ENCODE measurements at places on chromosomes 3 and 15.

- H3K27ac ChIP-seq: no peak overlapping the region
- H3K36me3 ChIP-seq: no peaks in the 10 kb centered on the region
- no peaks in the 10 kb centered on the region for H3K27me3 ChIP-seq
Measured at GRCh38 chr3:61158216-61158615, 93.0 kb downstream of the FHIT start.

- peaks cover 46% of the 10 kb centered on the region for H3K27me3 ChIP-seq
- no peak overlapping the region for H3K27ac ChIP-seq
- no peaks in the 10 kb centered on the region for H3K4me1 ChIP-seq
- H3K4me3 ChIP-seq: no peak overlapping the region
- no peak for ATAC-seq
- peaks cover 17% of the 10 kb centered on the region for H3K36me3 ChIP-seq
Measured at GRCh38 chr3:13285007-13285567, 135.0 kb downstream of the NUP210 start.

DNA sequence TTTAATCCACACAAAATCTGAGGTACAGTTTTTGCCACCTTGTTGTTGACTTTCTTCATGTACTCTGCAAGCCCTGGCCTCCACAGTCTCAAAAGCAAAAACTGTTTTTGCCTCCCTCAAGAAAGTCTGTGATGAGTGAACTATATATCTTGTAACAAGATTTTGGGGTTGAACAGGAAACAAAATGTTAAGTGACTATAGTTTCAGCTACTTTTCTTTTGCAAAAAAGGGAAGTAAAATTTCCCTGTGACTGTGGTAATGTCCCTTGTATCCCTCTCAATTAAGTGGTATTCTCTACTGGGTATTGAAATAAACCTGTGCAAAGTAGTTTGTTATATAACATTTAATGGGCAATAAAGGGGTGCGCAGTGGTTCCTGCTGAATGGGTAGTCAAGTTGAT, 21.3 kb upstream of the SCAANT1 start:
- peak overlapping the region; percentile 68 for H3K4me3 ChIP-seq
- peak; percentile 25 for ATAC-seq
- peaks cover 38% of the 10 kb centered on the region for H3K36me3 ChIP-seq
- H3K27me3 ChIP-seq: no peaks in the 10 kb centered on the region

- no peak for ATAC-seq
- no peaks in the 10 kb centered on the region for H3K36me3 ChIP-seq
- no peak overlapping the region for H3K4me3 ChIP-seq
- H3K27me3 ChIP-seq: peaks cover 10% of the 10 kb centered on the region
Measured at GRCh38 chr15:26102365-26102764, 239.2 kb upstream of the ATP10A start.

GRCh38 chr15:22949074-22949547, 31.1 kb downstream of the CYFIP1 start:
- H3K27ac ChIP-seq: peak overlapping the region; percentile 74
- ATAC-seq: peak; percentile 49
- peak overlapping the region; percentile 48 for H3K4me3 ChIP-seq
- H3K36me3 ChIP-seq: peaks cover 8% of the 10 kb centered on the region
- H3K4me1 ChIP-seq: peaks cover 17% of the 10 kb centered on the region
- no peaks in the 10 kb centered on the region for H3K27me3 ChIP-seq

DNA sequence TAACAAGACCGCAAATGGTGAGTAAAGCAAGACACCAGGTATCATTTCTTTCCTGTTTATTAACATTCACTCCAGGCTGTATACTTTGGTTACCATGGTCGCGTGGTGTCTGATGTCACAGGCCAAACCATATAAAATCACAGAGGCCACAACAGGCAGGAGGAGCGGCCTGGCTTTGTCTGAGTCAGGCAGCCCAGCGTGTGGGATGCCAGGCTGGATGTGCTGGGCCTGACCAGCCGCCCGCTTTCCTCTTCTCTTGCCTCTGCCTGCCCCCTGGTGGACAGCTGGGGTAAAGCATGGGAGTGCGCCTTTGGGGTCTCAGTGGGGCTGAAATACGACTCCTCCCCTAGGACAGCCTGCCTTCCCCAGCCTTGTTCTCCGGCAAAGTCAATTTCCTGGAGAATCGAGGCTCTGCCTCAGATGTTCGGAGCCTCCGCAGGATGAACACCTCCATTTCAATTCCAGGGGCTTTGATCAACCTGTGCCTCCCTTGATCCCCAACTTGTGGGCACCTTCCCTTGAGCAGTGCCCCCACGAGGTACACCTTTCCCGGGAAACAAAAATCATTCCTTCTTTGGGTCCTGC, 78.2 kb downstream of the CCNL1 start:
- H3K36me3 ChIP-seq: no peaks in the 10 kb centered on the region
- no peaks in the 10 kb centered on the region for H3K27me3 ChIP-seq
- peak overlapping the region; percentile 74 for H3K27ac ChIP-seq
- H3K4me1 ChIP-seq: peaks cover 24% of the 10 kb centered on the region
- peak; percentile 95 for ATAC-seq
- H3K4me3 ChIP-seq: peak overlapping the region; percentile 9

DNA sequence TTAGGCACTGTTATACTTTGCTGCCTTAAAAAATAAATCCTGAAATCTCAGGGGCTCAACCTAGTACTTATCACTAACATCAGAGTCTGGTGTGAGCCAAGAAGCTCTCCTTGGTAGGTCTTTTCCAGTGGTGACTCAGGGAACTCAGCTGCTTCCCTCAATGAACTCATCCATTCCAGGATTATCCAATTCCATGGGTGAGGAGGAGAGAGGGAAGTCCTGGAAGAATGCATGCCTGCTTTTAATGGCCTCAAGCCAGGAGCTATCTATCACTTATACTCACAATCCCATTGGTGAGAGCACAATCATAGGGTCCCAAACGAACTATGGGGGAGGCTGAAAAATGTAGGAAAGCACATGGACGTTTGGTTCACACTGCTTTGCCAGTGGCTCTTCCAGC, 113.6 kb downstream of the POLR2M start:
- no peaks in the 10 kb centered on the region for H3K4me1 ChIP-seq
- no peak overlapping the region for H3K27ac ChIP-seq
- H3K36me3 ChIP-seq: no peaks in the 10 kb centered on the region
- no peak overlapping the region for H3K4me3 ChIP-seq
- no peak for ATAC-seq

DNA sequence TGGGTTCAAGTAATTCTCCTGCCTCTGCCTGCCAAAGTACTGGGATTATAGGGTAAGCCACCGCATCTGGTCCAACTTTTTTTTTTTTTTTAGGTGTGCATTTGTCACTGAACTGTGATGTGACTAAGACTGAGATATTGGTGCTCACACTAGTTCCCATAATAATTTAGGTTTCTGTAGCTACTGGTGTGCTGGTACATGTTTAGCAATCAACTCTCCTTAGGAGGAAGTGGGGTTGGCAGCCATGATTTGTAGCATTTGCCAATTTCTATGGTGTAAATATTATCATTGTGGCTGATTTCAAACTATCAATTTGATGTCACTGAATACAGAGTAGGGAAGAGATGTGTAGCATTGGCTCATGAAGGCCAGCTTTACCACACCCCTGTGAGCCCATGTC, 372.7 kb downstream of the EDEM1 start:
- no peaks in the 10 kb centered on the region for H3K27me3 ChIP-seq
- no peaks in the 10 kb centered on the region for H3K4me1 ChIP-seq
- no peak for ATAC-seq
- no peak overlapping the region for H3K27ac ChIP-seq

DNA sequence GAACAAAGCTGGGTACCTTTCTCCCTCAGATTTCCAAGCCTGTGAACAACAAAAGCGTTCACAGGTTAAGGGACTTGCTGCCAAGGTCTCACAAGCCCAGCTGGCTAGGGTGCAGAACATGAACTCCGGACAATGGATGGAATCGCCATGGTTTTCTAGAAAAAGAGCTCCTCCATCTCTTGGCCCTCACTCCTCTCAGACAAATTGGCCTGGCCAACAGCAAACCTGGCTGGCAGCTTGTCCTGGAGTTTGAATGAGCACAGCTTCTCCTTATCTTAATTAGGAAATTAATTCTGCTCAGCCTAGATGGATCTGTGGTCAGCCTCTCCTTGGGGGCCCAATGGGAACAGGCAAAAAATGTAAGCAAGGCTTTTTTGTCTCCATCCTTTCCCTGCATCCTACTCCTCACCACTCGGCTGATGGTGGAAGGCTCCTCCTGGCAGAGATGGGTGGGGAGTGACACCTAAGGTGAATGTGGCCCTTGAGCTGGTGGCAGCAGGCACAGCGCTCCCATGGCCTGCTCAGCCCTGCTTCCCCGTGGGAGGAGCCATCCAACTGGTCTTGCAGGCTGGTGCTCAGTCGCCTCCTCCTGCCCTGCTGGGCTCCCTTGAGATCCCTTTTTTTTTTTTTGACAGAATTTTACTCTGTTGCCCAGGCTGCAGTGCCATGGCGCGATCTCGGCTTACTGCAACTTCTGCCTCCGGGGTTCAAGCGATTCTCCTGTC, 5.8 kb downstream of the KLHL25 start:
- no peaks in the 10 kb centered on the region for H3K36me3 ChIP-seq
- no peak overlapping the region for H3K4me3 ChIP-seq
- no peak for ATAC-seq
- H3K27me3 ChIP-seq: no peaks in the 10 kb centered on the region
- peaks cover 18% of the 10 kb centered on the region for H3K4me1 ChIP-seq
- no peak overlapping the region for H3K27ac ChIP-seq

- H3K4me1 ChIP-seq: peaks cover 18% of the 10 kb centered on the region
- no peak overlapping the region for H3K27ac ChIP-seq
- H3K4me3 ChIP-seq: no peak overlapping the region
- no peaks in the 10 kb centered on the region for H3K27me3 ChIP-seq
- ATAC-seq: no peak
Measured at GRCh38 chr3:195448205-195448875, 5.5 kb upstream of the ACAP2 start.

GRCh38 chr3:171240504-171240835, 213.9 kb upstream of the SLC2A2 start:
- no peak overlapping the region for H3K27ac ChIP-seq
- H3K4me1 ChIP-seq: peaks cover 7% of the 10 kb centered on the region
- no peak for ATAC-seq
